ELR (cell line): ENCODE measurements at places on chromosomes 1 and 21.

- DNase-seq = peak; percentile 7
These were observed 234.8 kb downstream of the GPR52 start for GRCh38 chr1:174682419-174683008.

DNA sequence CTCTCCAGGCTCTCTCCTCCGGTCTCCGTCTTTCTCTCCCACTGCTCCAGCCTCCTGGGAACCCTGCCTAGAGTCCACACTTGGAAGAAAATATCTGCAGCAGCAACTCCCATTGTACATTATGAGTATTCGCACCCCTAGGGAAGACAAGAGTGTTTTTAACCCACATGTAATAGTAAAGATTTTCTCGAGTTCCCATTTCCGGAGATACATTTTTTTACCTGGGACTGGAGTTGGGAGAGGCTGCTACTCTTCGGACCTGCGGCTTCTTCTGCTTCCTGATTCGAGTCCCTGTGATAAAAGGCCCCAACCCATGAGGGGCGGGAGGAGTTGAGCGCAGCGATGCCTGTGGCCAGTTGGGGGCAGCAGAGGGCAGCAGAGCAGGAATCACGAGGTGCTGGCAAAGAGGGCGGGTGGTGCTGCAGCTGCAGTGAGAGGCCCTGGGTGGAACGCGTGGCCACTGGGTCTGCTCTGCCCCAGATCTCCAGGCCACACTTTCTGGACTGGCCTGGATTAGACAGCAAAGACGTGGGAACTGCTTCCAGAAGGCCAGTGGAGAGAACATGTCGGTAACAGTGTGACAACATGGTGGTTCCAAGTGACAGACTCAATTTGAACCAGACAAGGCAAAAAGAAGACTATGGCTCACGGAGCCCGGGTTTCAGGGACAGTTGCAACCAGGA is 221.0 kb upstream of the CSF3R start:
- peak; percentile 63 for DNase-seq

DNA sequence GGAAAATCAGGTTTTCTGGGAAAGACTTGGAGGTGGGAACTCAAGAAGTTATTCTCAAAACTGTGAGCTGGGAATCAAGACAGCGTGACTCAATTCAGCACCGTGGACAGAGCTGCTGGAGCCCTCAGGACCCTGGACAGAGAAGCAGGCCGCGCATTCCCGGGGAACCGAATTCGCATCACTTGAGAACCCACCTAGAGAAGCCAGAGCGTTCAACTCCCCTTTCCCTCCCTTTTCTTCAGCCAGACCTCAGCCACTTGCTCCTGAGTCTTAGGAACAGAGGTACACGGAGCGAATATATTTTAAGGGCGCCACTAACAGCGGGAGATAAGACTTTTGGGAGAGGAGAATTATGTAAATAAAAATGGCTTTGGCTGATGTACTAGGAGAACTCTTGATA is 2.0 kb upstream of the LIN28A start:
- DNase-seq = peak; percentile 75

DNA sequence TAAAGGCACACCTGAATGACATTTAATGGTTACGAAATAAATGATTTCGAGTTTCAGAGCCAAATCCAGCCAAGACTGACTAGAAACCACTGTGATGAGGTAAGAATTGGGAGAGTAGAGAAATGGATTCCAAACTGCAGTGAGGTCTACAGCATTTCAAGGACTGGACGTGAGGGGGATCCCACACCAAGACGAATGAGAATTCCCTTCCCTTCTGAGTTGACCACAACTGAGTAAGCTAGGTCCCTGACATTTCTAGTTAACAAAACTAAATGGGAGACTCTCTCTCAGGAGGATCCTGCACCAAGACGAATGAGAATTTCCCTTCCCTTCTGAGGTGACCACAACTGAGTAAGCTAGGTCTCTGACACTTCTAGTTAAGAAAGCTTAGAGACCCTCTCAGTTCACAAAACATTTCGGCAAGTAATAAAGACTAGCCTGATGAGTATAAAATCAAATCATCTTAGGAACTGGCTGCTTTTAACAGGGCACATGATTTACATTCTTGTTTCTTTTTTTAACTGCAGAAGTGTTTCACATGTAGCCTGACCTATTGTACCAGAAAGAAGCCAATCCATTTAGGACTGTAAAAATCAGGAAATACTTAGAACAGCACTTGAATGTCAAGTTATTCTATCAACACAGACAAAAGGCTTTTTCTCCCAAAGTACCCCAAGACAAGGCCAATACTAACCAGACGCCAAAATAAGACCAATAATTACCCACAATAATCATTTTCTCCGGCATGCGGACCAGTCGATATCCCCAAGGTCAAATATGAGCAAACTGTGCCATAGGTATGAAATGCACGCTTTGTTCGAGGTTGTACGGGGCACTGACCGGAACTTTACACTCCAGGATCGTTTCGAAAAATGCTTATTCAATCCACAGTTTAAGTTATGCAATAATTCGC is 1.4 kb upstream of the SPATA1 start:
- peak; percentile 72 for DNase-seq

DNA sequence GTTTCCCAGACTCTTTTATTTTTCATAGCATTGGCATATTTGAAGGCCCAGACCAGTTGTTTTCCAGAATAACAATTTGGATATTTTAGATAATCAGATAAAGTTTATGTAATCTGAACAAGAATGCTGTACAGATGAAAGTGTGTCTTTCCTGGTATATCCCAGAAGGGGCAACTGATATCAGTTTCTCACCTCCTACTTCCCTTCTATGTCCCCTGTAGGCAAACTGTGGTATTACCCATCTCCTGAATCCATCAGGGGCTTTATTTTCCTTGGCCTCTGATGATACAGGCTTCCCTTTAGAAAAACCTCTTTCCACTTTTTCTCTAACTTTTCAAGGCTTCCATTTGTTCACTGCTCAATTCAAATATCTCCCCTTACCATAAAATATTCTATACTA is 87.5 kb upstream of the RGS1 start:
- DNase-seq = peak; percentile 32

DNA sequence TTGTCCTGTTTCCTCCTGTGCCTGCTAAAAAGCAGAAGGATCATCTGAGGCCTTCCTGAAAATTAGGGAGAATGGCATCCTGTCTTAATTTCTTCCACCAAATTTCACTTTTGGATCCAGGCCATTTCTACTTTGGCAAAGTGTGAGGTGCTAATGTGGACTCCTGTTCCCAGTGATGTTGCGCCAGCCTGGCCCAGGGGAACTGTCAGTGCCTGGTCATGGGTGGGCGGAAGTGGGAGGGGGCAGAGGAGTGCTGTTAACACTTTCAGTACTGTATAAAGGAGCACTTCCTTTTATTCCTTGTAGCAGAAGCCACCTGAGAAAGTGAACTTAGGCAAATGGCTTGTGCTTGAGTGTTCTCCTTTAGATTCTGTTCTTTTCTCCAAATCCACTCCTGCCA is 19.9 kb downstream of the ELAPOR1 start:
- no peak for DNase-seq

- DNase-seq = no peak
These were observed 33.2 kb downstream of the ROR1 start for GRCh38 chr1:63807046-63807445.

DNA sequence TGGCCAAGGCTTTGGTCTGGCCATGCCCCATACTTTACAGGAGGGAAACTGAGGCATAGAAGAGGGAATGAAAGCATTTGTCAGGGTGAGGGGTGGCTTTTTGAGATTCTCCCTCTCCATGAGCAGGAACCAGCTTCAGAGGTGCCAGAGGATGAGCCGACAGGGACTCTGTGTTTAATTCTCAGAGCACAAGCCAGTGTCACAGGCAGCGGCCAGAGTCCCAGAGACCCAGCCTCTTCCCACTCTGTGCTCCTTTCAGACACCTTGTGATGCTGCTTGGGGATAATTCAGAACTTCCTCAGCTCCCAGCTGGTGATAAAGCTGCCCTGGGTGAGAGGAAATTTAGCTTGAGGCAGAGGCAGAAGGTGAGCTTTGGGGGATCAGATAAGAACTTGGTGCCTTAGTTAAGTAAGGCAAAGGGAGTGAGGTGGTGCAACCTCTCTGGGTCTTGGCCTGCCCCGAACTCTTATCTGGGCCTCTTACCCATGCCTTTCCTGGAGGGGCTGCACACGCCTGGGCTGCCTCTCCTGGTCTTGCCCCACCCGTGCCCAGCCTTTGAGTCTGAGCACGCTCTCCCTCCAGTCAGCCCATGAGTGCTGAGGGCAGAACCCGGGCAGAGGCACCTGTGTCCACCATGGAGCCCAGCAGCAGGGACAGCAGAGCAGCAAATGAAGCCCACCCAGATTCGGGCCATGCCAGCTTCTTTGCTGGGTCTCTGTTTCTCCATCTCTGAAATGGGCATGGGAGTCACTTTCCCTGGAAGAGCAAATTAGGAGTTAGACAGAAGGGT is 175.6 kb upstream of the C1orf174 start:
- DNase-seq = no peak

DNA sequence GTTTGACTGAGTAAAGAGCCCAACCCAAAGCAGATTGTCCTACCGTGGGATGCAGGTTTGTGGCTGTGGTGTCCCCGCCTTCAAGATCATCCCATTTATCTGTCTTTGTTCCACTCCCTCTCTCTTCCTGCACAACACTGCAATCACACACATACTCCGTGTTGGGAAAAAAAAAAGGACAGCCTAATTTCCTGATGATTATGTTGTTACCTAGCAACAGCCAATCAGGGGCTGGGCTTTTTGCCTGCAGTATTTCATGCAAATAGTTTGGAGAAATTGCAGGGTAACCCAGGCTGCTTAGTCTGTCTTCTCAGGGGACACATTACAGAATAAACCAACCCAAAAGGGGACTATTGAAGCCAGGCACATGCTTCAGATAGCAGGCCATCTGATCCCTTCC is 38.3 kb downstream of the PHC2 start:
- DNase-seq = peak; percentile 27

- DNase-seq = no peak
These were observed 8.0 kb downstream of the USP48 start for GRCh38 chr1:21774835-21775549.

DNA sequence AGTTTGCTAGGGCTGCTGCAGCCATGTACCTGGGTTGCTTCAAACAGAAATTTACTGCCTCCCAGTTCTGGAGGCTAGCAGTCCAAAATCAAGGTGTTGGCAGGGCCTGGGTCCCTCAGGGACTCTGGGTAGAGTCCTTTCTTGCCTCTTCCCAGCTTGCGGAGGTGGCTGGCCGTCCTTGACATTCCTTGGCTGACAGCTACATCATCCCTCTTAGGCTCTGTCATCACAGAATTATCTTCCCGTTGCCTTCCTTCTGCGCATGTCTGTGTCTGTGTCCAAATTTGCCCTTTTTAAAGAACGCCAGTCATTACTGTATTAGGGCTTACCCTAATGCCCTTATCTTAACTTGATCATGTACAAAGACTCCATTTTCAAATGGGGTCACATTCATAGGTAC is 37.6 kb upstream of the PGBD5 start:
- no peak for DNase-seq

DNA sequence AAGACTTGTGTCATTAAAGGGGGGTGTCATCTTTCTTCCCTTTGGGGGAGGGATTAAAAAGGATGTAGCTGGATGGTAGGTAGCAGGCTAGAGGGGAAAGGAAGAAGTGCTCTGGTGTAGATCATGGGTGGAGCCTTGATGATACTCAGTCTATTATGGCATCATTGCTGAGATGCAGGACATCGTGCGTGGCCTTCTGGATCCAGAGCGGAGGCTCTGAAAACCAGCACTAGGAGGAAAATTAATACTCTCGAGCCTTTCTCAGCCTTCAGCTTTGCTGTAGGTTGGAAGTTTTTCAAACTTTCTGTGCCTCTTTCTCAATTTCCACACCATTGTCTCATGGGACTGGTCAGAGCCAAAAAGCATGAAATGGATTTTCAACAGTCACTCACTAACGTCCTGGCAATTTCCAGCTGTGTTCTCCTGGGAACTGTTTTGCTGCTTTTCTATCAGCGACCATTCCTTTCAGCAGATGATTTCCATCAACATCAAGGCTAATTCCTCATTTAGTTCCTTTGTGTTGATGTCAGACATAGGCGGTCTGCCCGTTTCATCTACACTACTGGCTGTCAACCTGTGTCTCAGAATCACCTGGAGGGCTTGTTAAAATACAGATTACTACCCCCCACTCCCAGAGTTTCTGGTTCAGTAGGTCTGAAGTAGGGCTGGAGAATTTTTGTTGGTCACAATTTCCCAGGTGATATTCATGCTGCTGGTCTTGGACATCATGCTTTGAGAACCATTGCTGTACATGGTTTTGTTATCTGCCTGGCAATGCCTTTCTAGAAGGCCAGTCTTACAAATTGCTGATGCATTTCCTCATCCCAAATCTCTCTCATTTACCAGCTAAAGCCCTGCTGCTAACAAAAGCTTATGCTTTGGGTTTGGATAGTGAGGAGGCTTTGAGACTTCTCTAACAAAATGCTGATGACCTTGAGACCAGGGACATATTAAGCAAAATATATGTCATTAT is 7.7 kb downstream of the CACNA1E start:
- no peak for DNase-seq

GRCh38 chr1:220791956-220792355 is 5.2 kb downstream of the MTARC1 start:
- DNase-seq = no peak

DNA sequence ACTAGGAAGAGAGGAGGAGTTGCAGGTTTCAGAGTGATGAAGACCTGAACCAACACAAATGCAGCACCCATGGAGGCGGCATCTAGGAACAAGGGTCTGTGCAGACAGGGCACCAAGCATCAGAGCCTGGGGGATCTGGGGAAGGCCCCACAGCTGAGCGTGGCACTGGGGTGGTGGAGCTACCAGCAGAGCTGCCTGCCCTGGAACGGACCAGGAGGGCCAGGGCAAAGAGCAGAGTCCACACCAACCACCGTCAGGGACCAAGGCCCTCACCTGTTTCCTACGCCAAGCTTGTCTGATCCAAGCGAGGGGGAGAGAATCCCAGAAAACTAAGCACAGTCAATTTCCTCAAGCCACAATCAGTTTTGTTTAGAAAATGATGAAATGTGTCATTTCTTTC is 79.0 kb upstream of the SYT6 start:
- no peak for DNase-seq

DNA sequence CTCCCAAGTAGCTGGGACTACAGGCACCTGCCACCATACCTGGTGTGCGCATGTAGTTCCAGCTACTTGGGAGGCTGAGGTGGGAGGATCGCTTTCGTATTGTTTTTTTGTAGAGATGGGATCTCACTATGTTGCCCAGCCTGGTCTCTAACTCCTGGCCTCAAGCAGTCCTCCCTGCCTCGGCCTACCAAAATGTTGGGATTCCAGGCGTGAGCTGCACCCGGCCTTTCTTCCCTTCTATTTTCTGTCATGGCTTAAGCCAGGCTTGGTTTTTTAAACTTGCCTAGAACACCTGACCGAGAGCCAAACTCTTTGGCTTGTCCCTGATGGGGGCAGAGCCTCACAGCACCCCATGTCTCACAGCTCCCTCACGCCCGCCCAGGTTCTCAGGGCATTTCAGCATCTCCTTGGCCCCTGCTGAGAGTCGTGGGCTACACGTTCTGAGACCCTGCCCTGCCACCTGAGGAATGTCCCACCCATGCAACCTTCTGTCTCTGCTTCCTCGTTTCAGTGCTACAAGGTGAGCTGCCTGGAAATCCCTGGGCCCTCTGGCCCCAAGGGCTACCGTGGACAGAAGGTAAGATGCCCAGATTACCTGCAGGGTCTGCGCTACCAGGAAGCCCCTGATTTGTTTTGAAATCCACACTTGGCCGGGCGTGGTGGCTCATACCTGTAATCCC is 15.7 kb downstream of the COL6A2 start:
- DNase-seq = no peak
